NCI-H1092 (cell line): ENCODE measurements at places on chromosomes 13 and 19.

DNA sequence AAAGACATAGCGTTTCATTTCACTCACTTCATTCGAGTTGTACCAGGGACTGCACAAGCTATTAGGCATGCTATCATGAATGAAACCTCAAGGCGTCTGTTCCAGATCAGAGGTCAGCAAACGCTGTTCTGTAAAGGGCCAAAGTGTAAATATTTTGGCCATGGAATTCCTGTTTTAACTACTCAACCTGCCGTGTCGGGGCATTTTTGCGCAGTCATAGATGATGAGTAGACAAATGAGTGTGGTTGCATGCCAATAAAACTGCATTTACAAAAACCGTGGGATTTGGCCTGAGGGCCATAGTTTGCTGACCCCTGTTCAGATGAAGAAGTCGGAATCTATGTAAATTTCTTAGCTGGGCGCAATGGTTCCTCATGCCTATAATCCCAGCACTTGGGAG is 6.5 kb downstream of the INSR start:
- no peak for DNase-seq

DNA sequence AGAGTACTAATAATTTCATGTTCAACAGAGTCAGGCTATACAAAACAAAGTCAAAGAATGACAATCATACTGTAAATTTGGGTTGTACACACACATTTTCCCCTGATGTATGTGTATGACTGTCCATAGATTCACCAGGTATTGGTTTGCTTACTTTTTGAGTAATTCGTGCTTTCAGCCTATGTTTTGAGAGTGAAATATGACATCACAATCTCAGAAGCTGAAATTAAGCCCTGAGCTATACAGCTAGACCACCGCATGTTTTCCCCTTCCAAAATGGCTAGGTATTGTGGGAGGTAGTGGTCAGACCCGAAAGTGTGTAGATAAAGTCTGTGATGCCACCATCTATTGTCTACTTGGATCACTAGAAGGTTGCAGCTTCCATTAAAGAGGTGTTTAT is 102.8 kb downstream of the KATNAL1 start:
- no peak for DNase-seq

DNA sequence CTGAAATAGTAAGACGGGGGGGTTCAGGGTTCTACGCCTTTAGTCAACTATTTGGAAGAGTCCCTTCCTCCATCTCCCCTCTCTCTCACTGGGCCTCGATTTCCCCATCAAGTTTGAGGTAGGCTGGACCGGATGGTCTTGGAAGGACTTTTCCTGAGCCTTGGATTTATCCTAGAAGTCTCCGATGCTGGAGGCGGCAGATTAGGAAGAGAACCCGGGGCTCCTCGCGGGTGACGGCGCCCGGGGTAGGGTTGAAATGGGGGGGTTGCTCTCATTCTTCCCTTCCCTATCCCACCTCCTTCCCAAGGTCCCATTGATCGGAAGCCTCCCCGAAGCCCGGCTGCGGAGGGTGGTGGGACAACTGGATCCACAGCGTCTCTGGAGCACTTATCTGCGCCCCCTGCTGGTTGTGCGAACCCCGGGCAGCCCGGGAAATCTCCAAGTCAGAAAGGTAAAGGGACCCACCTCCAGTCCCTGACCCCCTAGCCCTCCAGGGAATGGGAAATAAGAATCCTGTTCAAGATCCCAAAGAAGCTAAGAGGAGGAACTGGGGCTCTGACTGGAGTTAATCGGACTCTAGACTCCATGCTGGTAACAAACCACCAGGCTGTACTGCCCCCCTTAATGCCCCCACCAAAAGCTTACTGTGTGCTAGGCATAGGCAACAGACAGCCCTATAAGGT is 781 bp downstream of the QPCTL start:
- peak; percentile 46 for DNase-seq

DNA sequence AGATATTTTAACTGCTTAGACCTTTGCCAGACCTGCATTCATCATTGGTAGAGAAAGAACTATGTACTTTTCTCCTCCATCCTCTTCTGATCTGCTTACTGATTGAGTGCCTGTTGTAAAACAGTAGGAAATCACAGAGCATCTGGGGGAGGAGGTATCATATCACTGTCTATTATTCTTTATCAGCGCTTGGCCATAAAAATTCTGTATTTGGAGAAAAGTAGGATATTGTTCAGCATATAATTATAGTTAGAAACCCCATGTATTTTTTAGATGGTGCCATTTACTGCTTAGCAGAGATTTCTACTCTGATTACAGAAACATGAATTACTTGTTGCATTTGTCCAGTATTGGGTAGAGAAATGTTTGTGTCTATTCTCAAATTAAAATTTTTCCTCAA is 62.4 kb downstream of the URI1 start:
- DNase-seq: no peak

DNA sequence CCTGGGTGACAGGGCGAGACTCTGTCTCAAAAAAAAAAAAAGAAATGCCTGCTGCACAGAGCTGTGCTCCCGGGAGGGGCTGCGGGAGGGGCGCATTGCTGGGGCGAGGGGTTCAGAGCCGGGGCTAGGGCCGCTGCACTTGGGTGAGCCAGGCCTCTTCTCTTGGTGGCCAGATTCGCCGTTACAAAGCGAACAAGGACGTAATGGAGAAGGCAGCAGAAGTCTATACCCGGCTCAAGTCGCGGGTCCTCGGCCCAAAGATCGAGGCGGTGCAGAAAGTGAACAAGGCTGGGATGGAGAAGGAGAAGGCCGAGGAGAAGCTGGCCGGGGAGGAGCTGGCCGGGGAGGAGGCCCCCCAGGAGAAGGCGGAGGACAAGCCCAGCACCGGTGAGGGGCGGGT is 19.0 kb downstream of the PLIN4 start:
- DNase-seq: no peak

GRCh38 chr13:25300861-25301346 is 521 bp upstream of the NUP58 start:
- DNase-seq: no peak

GRCh38 chr13:30341815-30342570 is 34.6 kb upstream of the KATNAL1 start:
- DNase-seq: no peak

- DNase-seq: no peak
Observed at GRCh38 chr19:35645680-35646511, 2.2 kb upstream of the COX6B1 start.

- no peak for DNase-seq
Observed at GRCh38 chr13:91647361-91647990, 249.1 kb downstream of the GPC5 start.

DNA sequence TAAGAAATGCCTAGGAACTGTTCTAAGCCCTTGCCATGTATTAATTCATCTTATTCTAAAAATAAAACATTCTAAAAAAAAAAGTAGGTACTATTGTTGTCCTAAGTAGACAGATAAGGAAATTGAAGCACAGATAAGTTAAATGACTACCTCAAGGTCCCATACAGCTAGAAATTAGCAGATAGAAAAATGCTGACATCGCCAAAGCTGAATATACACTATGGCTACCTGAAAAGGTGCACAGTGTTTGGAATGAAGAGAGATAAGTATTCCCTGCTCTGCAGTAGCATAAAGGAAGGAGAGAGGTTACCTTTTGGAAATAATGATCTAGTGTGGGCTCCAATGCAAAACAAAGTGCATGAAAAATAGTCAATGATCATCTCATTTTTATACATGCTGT is 65.3 kb downstream of the DCT start:
- no peak for DNase-seq

GRCh38 chr13:112984501-112984900 is 15.5 kb downstream of the MCF2L start:
- no peak for DNase-seq

- no peak for DNase-seq
Observed at GRCh38 chr13:44619651-44620050, 43.5 kb upstream of the TSC22D1 start.

DNA sequence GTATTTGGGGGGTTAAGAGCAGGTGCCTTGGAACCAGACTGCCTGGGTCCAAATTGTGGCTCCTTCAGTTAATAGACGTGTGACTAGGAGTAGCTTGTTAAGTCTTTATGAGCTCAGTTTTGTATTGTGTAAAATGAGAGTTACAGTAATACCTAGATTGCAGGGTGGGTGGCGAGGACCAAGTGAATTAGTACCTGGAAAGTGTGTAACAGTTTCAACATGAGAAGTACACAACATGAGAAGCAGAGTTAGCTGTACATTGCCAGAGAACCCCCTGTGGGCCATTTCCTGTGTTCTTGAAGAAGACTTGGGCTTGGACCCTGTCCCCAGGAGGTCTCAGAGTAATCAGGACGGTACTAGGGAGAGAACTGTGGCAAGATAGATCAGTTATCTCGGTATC is 36.8 kb downstream of the PPP2R1A start:
- no peak for DNase-seq

- DNase-seq: no peak
Observed at GRCh38 chr19:10603873-10604459, 16.9 kb upstream of the AP1M2 start.

DNA sequence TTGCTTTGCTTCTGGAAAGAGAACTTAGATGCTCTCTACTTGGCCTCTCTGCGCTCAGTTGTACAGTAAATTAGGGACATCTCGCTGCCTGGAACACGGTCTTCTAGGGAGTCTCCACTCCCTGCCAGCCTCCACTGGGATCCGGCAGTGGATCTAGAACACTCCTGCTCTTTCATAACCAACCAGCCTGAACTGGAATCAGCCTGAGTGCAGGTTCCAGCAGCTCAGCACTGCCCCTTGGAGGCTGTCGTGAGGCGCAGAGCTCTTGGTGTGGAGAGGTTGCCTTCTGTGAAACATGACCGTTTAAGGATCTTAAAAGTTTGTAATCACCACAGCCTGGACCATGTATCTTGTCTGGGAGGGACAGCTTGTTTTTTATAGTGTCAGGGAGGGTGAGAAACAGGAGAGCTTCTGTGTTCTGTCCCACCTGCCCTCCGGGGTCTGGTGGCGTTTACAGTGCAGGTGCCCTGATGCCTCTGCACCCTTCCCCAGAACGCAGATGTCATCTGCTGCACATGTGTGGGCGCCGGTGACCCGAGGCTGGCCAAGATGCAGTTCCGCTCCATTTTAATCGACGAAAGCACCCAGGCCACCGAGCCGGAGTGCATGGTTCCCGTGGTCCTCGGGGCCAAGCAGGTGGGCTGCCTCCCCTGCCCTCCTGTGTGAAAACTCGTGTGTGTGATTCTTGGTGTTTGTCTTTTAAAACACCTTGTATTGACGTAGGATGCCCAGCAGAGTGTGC is 24.8 kb downstream of the UPF1 start:
- DNase-seq: no peak

- DNase-seq: no peak
Observed at GRCh38 chr19:48006762-48007161, 12.3 kb downstream of the ELSPBP1 start.

GRCh38 chr13:96806746-96807145 is 187.5 kb downstream of the OXGR1 start:
- no peak for DNase-seq
